ENCODE measurements at places on chromosomes 3 and 15.

GRCh38 chr3:32832193-32832592, 14.4 kb downstream of the TRIM71 start:
- DNase-seq = no peak

- DNase-seq = no peak
Observed at GRCh38 chr3:69338911-69339310, 47.0 kb downstream of the FRMD4B start.

GRCh38 chr15:53910852-53911251, 67.4 kb upstream of the UNC13C start:
- no peak for DNase-seq

GRCh38 chr3:191051037-191051436, 148.0 kb upstream of the OSTN start:
- no peak for DNase-seq

- DNase-seq = no peak
Observed at GRCh38 chr15:87099916-87100315, 1020.2 kb downstream of the AGBL1 start.

DNA sequence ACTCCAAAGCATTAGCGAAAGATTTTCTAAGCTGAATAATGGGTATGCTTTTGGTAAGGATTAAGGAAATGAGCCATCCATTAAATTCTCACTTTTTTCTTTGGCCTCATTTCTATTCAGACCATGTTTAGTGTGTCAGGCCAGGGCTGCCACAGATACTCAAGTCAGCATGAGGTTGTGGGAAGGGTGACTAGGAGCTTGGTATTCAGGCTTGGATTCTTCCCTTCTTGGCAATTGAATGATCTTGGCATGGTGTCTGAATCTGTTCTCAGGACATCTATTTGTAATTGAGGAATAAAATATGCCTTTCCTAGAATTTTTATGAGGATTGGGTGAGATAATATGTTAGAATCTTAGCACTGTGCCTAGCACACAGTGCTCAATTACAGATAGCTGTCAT, 11.2 kb downstream of the CCNB2 start:
- DNase-seq = no peak

DNA sequence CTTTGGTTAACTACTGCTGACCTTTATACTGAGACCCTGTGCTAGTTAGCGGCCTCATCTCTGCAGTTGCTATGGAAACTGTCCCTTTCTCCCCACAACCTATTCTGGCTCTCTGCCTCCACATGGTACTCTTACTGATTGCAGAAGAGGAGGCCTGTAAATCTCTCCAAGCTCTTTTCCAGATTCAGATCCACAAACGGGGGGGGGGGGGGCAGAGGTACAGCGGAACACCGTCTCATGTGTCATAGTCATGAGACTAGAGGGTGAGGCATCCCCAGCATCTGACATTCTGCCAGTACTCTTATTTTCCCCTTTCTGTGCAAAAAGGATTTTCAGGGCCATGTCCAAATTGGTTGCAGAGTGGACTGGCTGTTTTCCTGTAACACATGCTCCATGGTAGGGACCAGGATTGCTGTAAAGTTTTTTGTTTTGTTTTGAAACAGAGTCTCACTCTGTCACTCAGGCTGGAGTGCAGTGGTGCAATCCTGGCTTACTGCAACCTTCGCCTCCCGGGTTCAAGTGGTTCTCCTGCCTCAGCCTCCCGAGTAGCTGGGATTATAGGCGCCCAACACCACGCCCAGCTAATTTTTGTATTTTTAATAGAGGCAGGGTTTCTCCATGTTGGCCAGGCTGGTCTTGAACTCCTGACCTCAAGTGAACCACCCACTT, 8.3 kb upstream of the MAP1A start:
- no peak for DNase-seq

DNA sequence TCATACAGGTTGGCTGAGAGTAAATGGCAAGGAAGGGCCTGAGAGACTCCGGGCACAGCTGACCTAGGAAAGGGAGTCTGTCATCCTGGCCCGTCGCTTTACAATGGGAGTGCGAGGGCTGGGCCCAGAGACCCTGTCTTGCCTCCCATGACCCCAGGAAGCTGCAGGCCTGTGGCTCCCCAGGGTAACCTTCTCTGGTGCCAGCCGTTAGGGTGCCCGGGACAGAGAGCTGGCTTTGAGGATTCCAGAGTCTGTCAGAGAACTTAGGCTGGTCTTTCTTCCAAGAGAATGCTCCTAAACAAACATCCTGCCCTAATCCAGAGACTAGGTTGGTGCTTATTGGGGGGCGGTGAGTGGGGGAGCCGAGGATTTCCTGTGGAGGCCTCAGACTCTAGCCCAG, 18.5 kb downstream of the ZNF710 start:
- no peak for DNase-seq
